CD4-positive, alpha-beta T cell (primary cell): ENCODE measurements at places on chromosomes 6 and 20.

DNA sequence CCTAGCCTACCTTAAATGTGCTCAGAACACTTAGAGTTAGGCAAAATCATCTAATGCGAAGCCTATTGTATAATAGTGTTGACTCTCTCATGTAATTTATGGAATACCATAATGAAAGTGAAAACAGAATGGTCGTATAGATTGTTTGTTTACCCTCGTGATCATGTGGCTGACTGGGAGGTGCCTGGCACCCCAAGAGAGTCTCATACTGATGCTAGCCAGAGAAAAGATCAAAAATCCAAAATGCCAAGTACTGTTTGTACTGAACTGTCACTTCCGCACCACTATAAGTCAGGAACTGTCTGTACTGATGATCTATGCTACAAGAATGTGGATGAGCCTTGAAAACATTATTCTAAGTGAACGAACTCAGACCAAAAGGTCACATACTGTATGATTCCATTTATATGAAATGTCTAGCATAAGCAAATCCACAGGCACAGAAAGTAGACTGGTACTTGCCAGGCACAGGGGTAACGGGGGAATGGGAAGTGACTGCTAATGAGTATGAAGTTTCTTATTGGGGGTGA, 22.4 kb downstream of the ZMYND8 start:
- peaks cover 48% of the 10 kb centered on the region for H3K36me3 ChIP-seq
- H3K27me3 ChIP-seq: no peaks in the 10 kb centered on the region
- no peak for DNase-seq
- H3K4me1 ChIP-seq: peaks cover 16% of the 10 kb centered on the region
- H3K27ac ChIP-seq: no peak overlapping the region

- H3K4me3 ChIP-seq: no peak overlapping the region
- no peaks in the 10 kb centered on the region for H3K27me3 ChIP-seq
- H3K36me3 ChIP-seq: no peaks in the 10 kb centered on the region
- H3K27ac ChIP-seq: no peak overlapping the region
- DNase-seq: peak; percentile 61
- peaks cover 51% of the 10 kb centered on the region for H3K4me1 ChIP-seq
Observed at GRCh38 chr6:159094444-159095252, 49.9 kb upstream of the TAGAP start.

DNA sequence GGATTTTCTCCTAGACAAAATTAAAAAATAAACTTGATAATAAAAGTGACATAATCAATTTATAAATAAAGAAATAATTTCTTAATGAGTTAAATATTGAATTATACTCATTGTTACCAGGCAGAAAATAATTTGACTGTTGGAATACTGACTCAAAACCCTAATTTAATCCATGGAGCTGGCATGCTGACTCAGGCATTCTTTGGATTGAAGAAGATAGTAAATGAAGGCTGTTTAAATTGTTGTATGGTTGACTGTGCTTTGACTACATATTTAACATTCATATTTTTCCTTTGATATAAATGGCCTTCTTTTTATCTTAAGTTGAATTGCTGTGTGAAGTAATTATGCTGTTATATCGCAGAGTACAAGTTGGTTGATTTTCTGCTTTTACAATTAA, 11.7 kb downstream of the MANEA start:
- H3K27ac ChIP-seq: no peak overlapping the region
- H3K4me1 ChIP-seq: no peaks in the 10 kb centered on the region
- H3K4me3 ChIP-seq: no peak overlapping the region
- DNase-seq: no peak
- peaks cover 6% of the 10 kb centered on the region for H3K36me3 ChIP-seq
- H3K27me3 ChIP-seq: no peaks in the 10 kb centered on the region

DNA sequence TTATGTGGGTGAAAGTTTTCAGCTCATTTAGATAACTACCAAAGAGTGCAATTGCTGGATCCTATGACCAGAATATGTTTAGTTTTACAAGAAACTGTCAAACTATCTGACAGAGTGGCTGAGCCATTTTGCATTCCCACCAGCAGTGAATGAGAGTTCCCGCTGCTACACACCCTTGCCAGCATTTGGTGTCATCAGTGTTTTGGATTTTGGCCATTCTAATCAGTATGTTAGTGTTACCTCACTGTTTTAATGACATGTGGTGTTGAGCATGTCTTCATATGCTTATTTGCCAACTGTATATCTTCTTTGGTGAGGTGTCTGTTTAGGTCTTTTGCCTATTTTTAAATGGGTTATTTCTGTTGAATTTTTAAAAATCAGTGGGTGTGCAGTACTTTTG, 120.9 kb downstream of the CFAP61 start:
- no peak overlapping the region for H3K4me3 ChIP-seq
- no peak overlapping the region for H3K27ac ChIP-seq
- no peaks in the 10 kb centered on the region for H3K4me1 ChIP-seq
- H3K27me3 ChIP-seq: no peaks in the 10 kb centered on the region

- no peak for DNase-seq
- no peak overlapping the region for H3K27ac ChIP-seq
- no peak overlapping the region for H3K4me3 ChIP-seq
- H3K36me3 ChIP-seq: peaks cover 77% of the 10 kb centered on the region
- H3K4me1 ChIP-seq: peaks cover 17% of the 10 kb centered on the region
- no peaks in the 10 kb centered on the region for H3K27me3 ChIP-seq
Observed at GRCh38 chr6:42938987-42939809, 9.9 kb downstream of the CNPY3 start.

DNA sequence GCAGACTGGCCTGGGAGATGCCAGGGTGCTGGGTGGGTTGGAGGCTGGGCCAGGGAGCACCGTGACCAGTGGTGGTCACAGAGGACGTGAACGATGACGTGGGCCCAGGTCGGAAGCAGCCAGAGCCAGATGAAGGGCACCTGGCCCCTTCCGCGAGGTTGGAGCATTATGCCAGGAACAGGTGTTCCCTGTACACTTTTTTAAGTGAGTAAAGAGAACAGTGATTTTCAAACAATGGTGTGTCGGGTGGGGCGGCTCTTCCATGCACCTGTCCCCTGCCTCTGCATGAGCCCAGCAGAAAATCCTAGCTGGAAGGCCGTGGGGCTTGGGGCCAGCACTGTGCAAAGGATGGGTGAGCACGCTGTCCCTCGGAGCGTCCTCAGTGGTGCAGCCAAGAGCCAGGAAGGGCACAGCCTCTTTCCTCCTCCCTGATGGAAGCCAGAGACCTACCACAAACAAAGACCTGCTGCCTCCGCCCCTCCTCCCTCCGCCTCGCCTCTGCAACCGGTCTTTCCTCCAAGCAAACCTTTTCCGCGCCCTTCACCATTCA, 350.5 kb downstream of the ZFAND3 start:
- H3K27ac ChIP-seq: no peak overlapping the region
- no peaks in the 10 kb centered on the region for H3K4me1 ChIP-seq
- no peak overlapping the region for H3K4me3 ChIP-seq
- H3K27me3 ChIP-seq: no peaks in the 10 kb centered on the region
- peaks cover 3% of the 10 kb centered on the region for H3K36me3 ChIP-seq

DNA sequence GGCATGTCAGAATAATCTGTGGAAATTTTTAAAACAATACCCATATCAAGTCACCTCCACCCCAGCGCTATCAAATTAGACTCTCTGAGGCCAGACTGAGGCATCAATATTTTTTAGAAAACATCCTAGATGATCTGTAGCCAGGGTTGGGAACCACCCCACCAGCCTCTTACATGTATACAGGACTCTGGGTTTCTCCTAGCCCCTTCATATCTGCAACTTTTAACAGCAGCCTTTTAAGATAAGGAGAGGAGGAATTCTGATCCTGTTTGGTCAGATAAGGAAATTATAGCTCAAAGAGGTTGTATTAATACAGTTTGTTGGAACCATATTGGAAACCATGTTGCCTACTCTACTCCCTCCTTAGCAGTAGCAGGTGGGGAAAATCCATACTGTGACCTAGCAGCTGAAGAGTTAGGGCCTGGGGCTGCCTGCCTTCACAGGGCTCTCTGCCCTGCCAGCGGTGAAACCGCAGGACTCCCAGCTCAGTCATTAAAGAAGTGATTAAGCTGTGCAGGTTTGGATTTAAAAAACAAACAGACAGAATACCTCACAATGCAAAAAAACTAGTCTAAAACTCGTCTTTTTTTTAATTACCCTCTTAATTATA, 30.0 kb downstream of the BRPF3 start:
- H3K36me3 ChIP-seq: peaks cover 86% of the 10 kb centered on the region
- H3K4me3 ChIP-seq: no peak overlapping the region
- no peak for DNase-seq
- H3K4me1 ChIP-seq: no peaks in the 10 kb centered on the region
- H3K27me3 ChIP-seq: no peaks in the 10 kb centered on the region

GRCh38 chr6:138849791-138850190, 53.9 kb downstream of the ECT2L start:
- no peaks in the 10 kb centered on the region for H3K4me1 ChIP-seq
- H3K4me3 ChIP-seq: no peak overlapping the region
- no peaks in the 10 kb centered on the region for H3K36me3 ChIP-seq
- peaks cover 5% of the 10 kb centered on the region for H3K27me3 ChIP-seq
- no peak for DNase-seq

GRCh38 chr20:35269055-35269781, 8.7 kb downstream of the MMP24OS start:
- H3K27me3 ChIP-seq: no peaks in the 10 kb centered on the region
- H3K4me1 ChIP-seq: peaks cover 6% of the 10 kb centered on the region
- H3K4me3 ChIP-seq: no peak overlapping the region
- DNase-seq: peak; percentile 61

DNA sequence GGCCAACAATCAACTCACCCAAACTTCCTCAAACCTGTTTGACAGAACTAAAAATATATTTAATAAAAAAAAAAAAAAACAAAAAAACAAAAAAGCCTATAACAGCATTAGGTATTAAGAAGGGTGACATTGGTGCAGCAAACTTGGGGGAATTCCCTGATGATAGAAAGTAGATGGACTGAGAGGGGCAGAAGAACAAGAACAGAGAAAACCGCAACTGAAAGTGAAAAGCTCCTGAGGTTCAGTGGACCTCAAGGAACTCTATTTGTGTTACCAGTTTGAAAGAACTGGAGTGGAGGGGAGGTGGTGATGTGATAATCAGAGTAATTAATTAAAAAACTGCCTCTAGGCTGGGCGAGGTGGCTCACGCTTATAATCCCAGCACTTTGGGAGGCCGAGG, 53.8 kb downstream of the MACROD2 start:
- no peaks in the 10 kb centered on the region for H3K27me3 ChIP-seq
- H3K36me3 ChIP-seq: no peaks in the 10 kb centered on the region
- no peaks in the 10 kb centered on the region for H3K4me1 ChIP-seq
- no peak for DNase-seq
- H3K4me3 ChIP-seq: no peak overlapping the region

DNA sequence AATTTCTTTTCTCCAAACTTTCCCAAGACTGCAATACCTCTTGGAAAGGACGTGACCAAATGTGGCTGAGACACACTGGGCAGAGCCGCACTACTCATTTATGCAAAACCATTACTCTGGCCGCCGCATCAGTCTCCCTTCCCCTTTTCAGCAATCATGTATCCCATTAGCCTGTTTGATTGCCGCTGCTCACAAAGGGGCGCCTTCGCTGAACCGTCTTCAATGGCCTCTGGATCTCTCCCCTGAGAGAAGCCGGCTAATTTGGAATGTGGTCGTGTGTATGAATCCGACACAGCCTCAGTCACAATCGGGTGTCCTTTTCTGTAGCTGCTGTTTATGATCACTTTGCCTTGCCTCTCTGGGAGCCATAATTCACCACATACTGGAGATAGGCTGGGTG, 361.1 kb downstream of the ZFAND3 start:
- H3K36me3 ChIP-seq: peaks cover 6% of the 10 kb centered on the region
- H3K27ac ChIP-seq: no peak overlapping the region
- H3K4me1 ChIP-seq: no peaks in the 10 kb centered on the region
- H3K27me3 ChIP-seq: no peaks in the 10 kb centered on the region

DNA sequence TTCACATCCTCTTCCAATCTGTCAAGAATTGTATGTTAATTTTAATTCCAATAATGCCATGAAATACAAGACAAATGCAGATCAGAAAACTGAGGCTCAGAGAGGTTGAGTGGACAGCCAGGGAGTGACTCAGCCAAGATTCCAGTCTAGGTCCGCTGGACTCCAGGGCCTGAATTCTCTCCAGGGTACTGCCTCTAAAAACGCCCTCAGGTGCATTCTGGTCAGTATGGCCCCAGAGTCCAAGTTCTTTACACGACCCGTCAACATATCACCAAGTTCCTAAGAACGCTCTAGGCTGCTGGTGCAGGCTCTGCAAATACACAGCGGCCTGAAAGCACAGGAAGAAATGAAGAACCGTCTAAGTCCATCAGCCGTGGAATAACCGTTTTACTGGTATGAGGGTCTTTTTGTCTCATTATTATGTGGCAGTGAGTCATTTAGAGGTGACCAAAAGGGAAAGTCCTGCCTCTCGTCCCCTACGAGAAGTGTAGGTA, 709 bp upstream of the ASXL1 start:
- H3K4me3 ChIP-seq: peak overlapping the region; percentile 95
- peak overlapping the region; percentile 97 for H3K27ac ChIP-seq
- H3K36me3 ChIP-seq: no peaks in the 10 kb centered on the region
- peaks cover 37% of the 10 kb centered on the region for H3K4me1 ChIP-seq
- no peak for DNase-seq
- H3K27me3 ChIP-seq: no peaks in the 10 kb centered on the region

DNA sequence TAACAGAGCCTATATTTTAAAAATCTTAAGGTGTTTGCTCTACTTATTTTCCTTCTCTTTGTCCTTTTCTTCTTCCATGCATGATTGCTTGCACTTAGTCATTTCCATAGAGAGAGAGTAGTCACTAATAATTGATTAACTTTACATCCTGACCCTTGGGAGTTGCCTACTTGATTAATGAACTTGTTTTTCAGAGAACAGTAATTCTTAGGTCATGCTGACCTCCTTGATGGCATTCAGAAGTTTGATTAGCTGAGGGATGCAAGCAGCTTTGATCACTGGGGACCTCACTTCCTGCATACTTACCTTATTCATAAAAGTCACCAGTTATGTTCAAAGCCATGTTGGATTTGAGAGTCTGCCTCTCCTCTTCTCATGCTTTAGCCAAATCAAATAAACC, 715.6 kb upstream of the ID4 start:
- no peaks in the 10 kb centered on the region for H3K4me1 ChIP-seq
- no peak overlapping the region for H3K27ac ChIP-seq
- no peak overlapping the region for H3K4me3 ChIP-seq
- DNase-seq: no peak
- H3K27me3 ChIP-seq: no peaks in the 10 kb centered on the region

- H3K4me3 ChIP-seq: no peak overlapping the region
- no peak for DNase-seq
- no peaks in the 10 kb centered on the region for H3K4me1 ChIP-seq
- no peak overlapping the region for H3K27ac ChIP-seq
Observed at GRCh38 chr6:9025228-9025627, 589.9 kb upstream of the SLC35B3 start.

- no peaks in the 10 kb centered on the region for H3K4me1 ChIP-seq
- no peak overlapping the region for H3K27ac ChIP-seq
- no peak for DNase-seq
- H3K4me3 ChIP-seq: no peak overlapping the region
Observed at GRCh38 chr6:16883414-16883813, 122.2 kb upstream of the ATXN1 start.

GRCh38 chr6:168355716-168356522, 36.3 kb upstream of the DACT2 start:
- no peaks in the 10 kb centered on the region for H3K4me1 ChIP-seq
- no peak overlapping the region for H3K4me3 ChIP-seq
- no peaks in the 10 kb centered on the region for H3K36me3 ChIP-seq
- H3K27ac ChIP-seq: no peak overlapping the region
- no peaks in the 10 kb centered on the region for H3K27me3 ChIP-seq
